Heart left ventricle (tissue), 16 donors: ENCODE measurements at places on chromosomes 3 and 15. TPM values are rescaled to one million over a fixed set of nuclear protein-coding genes. Genes with fewer than 3 reads are reported as not detected.

The PSTPIP1 gene
- 1.9 TPM for total RNA-seq

- DNase-seq: no peak
Measured at GRCh38 chr3:187967993-187968392, 186.0 kb upstream of the LPP start.

GRCh38 chr15:41180206-41180789, 50.3 kb downstream of the EXD1 start:
- DNase-seq: no peak

- peak; percentile 82 for DNase-seq
Measured at GRCh38 chr15:96053031-96053780, 277.3 kb upstream of the NR2F2 start.

GRCh38 chr3:173744895-173745294, 347.4 kb downstream of the NLGN1 start:
- DNase-seq: no peak

DNA sequence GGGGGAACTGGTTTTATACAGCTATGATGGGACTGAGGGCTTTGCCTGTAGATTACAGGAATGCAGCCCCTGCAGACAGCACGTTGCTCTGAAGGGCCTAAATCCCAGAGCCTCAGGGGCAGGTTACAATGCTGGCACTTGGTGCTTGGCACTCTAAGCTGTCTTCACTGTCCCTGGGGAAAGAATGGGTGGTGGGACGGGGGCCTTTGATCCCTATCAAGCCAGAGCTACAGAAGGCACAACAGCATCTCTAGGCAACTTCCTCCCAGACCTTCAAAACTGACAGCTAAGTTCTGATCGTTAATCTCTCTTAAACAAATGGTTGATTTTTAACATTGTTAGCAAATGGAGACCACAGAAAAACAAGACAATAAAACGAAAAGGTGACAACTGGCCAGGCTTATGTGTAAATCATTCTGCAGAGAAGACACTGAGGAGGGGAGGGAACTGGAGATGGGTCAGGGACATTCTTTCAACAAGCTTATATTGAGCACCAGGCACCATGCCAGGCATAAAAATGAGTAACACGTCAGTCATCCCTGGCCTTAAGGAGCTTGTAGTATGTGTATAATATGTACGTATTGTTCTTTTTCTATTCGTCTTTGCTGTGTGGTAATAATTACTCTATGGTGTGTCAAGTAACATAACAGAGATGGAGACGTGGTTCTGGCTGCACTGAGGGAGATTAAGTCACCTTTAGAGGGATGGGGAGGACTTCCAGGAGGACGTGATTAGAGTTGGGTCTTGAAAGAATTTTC, 49.1 kb downstream of the CA12 start:
- DNase-seq: no peak

DNA sequence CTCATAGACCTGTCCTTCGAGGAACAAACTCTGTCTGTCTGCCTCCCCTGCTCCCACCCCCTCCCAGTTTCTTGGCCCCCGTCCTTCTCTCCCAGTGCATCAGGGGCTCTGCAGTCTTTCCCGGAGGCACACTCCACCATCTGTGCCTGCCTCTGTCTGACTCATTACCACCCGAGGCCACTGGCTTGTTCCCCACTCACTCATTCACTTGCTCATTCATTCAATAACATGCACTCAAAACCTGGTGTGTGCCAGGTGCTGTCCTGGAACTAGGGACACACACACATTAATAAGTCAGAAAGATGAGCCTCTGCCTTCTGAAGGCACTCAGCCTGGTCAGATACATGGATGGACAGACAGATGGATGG, 12.4 kb downstream of the AMIGO3 start:
- no peak for DNase-seq

DNA sequence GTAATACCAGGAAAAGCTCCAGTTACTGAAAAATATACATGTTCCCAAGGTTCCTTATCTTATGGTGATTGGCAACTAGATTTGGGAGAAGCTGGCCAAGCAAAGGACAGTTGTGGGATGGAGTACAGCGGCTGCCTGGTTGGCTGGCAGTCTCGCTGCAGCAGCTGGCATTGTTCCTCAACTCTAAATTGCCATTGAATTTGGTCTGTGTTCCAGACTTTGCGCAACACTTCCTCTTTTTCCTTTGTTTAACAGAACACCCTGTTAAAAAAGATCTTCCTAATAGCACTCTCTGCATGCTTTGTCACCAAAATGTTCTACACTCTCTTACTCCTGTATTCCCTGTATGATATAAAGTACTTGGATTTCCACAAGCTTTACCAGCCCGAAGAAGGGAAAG, 420.6 kb upstream of the RBMS3 start:
- no peak for DNase-seq

- DNase-seq: no peak
Measured at GRCh38 chr3:113253702-113254101, 42.3 kb downstream of the BOC start.

DNA sequence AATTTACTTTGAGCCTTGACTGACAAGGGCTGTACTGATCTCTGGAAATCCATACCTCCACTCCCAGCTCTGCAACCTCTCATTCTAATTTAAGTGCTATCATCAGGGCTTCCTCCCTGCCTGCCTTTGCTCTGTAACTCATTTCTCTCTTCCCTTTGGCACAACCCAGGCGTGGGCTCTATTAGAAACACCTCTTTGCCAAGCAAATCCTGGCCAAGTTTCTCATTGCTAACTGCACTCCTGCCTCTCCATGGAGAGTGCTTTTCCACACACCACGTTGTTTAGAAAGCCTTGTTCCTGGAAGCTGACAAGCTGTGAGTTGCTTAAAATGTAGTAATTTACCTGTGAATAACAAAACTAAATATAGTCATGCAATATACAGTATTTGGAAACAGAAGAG, 20.1 kb upstream of the FSTL1 start:
- DNase-seq: peak; percentile 50

- no peak for DNase-seq
Measured at GRCh38 chr3:176794406-176794805, 402.9 kb downstream of the TBL1XR1 start.
